ENCODE measurements at places on chromosomes 2 and 18.
A peak's percentile ranks its signal among the peaks of the same experiment; 100 is the strongest.

DNA sequence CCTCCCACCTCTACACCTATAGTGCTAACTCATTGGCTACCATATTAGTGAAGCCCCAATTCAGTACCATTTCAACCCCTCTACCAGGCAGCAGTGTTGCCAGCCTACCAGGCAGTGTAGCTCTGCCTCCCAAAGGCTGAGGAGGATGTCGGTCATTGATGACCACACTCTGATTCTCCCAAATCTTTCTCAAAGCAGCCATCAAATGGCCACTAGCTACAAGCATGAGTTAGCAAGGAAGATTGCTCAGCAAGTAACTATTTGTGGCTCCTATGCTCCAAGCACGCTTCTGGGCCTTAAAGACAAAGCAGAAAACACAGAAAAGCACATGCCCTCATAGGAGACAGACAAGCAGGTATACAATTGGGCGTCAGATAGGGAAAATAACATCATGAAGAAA lies 42.7 kb upstream of the AFF3 start:
- no peak for DNase-seq

DNA sequence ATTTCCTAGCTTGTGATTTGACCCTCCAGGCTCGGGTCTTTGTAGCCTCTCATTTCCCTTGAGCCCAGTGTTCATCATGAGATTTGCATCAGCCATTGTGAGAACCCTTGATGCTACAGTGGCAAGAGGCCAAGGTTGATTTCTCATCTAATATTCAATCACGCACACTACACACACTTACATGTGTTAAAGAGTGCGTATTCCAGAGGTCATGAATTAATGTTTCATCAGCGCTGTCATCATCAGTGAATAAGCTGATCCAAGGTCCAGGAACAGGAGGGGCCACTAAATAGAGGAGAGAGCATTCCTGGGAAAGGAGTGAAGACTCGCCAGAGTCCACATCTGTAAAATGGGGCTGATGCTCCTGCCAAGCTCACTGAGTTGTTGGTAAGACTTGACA lies 276.1 kb upstream of the SIX2 start:
- no peak for DNase-seq

- peak; percentile 30 for DNase-seq
Observed at GRCh38 chr2:202377207-202377761, 1.2 kb downstream of the BMPR2 start.

- DNase-seq, result no peak
Observed at GRCh38 chr2:28350196-28350595, 42.5 kb upstream of the FOSL2 start.

DNA sequence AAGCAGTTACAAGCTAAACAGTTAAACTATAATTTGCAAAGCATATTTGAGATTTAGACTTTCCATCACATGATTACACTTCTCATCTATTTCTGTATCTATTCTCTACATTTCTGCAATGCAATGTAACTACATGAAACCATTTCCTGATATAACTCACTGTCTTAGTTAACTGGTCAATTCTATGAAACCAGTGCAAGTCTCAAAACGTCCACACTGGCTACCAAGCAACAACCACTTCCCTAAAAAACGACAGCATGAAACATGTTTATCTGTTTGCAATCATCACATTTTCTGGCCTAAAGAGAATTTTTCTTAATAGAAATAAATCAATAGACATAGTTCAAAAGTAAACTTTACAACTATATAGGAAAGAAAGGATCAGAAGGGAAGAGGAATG lies 17.4 kb downstream of the FECH start:
- DNase-seq, result no peak

DNA sequence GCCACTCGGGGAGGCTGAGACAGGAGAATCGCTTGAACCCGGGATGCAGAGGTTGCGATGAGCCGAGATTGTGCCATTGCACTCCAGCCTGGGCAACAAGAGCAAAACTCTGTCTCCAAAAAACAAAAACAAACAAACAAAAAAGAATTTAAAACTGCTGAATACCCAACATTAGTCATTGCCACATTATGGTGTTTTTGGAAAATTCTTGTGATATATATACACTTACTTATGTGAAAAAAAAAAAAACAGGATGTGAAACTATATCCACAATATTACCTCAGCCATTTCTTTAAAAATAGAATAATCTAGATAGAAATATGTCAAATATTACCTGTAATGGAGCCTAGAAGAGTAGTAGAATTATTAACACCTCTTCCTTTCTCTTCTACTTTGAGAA lies 288.3 kb upstream of the FN1 start:
- no peak for DNase-seq

- DNase-seq, result no peak
Observed at GRCh38 chr2:217256251-217256650, 396.4 kb upstream of the TNP1 start.

- DNase-seq, result no peak
Observed at GRCh38 chr18:3457261-3457724, 7.3 kb downstream of the TGIF1 start.

DNA sequence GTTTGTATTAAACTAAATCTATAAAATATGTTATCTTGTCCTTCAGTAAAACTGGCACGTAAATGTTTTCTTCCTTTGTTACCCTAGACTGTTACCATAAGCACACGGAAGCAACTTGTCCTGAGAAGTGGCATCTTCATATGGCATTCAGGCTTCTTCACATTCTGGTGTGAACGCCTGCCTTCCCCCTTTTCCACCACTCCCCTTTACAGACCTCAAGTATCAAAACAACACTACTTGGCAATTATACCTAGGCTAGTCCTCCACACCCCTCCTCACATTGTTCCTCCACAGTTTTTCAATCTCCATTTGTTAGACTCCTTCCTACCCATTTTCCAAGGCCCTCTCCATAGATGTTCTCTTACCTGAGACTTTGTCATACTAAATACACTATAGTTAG lies 2.9 kb downstream of the MEX3C start:
- DNase-seq, result no peak

GRCh38 chr2:5674026-5674340 lies 18.2 kb upstream of the SOX11 start:
- no peak for DNase-seq

DNA sequence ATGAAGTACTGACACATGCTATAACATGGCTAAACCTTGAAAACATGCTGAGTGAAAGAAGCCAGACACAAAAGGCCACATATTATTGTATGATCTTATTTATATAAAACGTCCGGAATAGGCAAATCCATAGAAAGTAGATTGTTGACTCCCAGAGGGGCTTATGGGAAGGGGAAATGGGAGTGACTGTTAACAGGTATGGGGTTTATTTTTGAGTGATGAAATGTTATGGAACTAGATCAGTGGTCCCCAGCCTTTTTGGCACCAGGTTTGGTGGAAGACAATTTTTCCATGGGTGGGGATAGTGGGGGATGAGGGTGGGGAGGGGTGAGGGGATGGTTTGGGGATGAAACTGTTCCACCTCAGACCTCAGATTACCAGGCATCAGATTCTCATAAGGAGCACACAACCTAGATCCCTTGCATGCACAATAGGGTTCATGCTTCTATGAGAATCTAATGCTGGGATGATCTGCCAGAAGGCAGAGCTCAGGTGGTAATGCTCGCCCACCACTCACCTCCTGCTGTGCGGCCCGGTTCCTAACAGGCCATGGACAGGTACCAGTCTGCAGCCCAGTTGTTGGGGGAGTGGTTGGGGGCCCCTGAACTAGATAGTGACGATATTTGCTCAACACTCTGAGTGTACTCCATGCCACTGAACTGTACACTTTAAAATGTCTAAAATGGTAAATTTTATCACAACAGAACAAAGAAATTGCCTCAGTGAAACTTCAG lies 59.1 kb downstream of the EFEMP1 start:
- DNase-seq, result no peak

- no peak for DNase-seq
Observed at GRCh38 chr2:54601339-54601738, 122.1 kb upstream of the EML6 start.

DNA sequence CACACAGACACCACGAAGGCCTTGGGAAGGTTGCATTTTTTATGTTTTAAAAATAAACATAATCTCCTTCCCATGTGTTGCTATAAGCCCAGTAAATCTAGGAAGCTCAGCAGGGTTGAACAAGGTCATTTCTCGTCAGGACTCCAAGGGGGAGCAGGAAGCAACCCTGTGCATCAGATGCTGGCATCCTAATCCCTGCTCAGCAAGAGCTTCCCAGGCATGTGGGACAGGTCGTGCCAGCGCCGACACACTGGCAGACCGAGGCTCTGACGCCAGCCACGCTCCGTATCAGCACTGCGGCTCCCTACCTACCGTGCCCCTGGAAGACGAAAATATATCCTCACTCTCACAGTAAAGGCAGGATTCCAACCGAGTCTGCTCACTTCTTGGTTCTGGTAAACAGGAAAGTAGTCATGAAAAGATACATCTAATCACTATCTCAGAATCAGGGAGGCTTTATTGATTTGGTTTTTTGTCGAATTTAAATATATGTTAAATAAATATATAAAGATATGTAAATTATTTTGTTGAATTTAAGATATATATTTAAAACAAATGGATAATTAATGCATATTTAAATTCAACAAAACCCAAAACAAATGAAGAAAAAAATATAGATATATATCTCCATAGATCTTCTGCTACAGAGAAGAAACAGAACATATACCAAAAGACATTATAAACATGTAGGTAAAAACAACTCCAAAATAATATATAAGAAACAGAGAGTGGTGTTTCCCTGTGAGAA lies 61.4 kb downstream of the TXNL1 start:
- DNase-seq, result no peak

GRCh38 chr2:154591294-154591820 lies 107.1 kb upstream of the KCNJ3 start:
- no peak for DNase-seq

GRCh38 chr2:234492717-234493485 lies 4.0 kb downstream of the ARL4C start:
- DNase-seq, result peak; percentile 43

DNA sequence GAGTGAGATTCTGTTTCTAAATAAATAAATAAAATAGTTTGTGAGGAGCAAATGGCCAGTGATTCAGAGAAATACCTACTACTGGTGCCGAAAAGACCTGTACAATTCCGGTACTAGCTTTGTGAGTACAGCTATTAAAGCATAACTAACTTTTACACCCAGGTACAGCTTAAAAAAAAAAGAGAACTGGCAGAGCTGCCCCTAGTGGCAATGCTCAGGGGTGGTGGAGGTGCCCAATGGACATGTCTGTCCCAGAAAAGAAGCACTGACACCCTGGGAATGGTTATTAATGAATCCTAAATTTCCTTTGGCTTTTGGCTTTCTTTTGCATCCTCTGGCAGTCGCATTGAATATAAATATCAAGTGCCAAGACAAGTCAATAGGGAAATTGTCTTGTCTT lies 87.0 kb downstream of the LIPG start:
- no peak for DNase-seq

DNA sequence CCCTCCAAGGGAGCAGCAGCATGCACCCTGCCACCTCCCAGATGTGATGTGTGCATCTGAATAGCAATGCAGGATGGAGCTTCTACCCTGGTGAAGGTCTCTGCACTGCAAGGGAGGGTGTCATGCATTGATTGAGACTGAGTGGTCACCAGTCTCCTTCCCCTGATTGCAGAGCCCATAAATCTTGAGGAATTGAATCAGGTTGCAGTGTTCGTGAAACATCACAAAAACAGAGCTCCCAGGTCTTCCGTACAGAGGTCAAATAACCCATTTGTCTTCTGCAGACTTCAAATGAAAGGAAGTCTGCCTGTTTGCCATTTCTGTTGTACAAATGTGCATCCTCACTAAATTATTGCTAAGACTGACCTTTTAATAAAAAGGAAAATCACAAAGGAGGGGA lies 136.8 kb downstream of the WDSUB1 start:
- DNase-seq, result no peak

- no peak for DNase-seq
Observed at GRCh38 chr2:129914538-129915302, 64.7 kb upstream of the RAB6C start.

- no peak for DNase-seq
Observed at GRCh38 chr2:237178396-237178795, 92.7 kb downstream of the COPS8 start.

DNA sequence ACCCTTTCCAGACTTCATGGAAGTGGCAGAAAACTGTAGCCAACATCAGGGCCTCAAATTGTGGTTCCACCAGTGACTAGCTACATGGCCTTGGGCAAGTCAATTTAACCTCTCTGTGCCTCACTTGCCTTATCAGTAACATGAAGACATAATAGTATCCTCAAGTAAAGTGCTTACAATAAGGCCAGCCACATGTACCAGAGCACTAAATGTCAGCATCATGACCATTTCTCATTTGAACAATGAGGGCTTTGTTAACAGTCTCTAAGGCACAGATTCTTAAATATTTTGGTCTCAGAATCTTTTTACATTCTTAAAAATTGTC lies 5.8 kb upstream of the KCMF1 start:
- no peak for DNase-seq

GRCh38 chr2:181485638-181485946 lies 28.4 kb downstream of the ITGA4 start:
- DNase-seq, result no peak

DNA sequence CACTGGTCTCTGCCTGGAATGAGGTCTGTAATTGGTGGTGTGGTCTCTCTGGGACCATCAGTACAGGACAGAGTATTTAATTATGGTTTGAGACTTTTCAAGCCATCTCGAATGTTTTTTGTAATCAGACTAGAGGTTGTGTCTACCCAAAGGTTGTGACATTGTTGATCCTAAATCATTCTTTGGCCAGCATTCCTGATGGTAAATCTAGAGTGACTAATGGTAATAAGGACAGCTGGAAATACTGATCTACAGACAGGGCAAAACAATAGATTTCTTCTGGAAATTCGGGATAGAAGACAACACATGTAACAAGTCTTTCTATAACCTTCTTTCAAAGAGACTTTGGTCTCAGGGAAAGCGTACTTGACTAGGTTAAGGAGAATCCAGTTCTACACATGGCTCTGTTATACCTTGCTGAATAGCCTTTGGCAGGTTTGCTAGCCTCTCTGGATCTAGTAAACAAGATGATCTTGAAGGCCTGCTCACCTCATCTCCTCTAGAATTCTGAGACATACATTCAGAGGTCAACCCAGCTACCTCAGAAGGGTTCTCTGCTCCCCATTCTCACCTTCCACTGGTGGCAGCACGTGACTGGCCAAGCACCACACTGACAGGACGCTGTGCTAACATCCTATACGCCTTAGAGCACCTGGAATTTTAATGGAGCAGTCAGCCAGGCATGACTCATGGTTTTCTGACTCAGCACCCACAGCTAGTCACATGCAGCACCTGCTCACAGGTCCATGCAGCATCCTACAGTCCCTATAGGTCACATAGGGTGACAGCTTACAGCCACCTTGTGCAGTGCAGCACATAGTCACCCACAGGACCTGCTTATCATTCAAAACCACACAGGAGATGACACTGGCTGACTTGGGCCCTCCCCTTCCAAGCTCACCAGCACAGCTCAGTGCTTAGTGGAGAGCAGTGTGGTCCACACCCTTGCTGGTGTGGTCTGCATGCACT lies 12.2 kb downstream of the PLB1 start:
- DNase-seq, result no peak

DNA sequence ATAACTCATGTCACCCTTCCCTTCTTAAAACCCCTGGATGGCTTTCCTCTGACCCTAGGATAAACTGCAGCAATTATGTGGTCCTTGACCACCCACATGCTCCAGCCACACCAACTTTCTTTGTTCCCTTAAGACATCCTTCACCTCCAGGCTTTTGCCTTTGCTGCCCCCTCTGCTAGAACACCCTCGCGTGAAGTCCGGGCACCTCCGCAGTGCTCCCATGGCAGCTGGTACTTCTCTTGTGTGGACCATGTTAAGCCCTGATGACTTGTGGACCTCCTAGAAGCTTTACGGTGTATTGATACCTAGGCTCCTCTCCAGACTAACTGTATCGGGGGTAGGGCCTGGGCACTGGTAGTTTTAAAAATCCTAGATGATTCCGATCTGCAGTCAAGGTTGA lies 824 bp upstream of the ABHD1 start:
- no peak for DNase-seq

- DNase-seq, result no peak
Observed at GRCh38 chr2:22518641-22519040, 866.3 kb upstream of the KLHL29 start.

Data from activated T-cell treated with anti-CD3 and anti-CD28 coated beads, Interleukin-2, amount 50 U/mL, for 1 hour (primary cell).